ENCODE measurements at places on chromosomes 3 and 15.

GRCh38 chr3:64405211-64405835, 180.1 kb upstream of the PRICKLE2 start:
- no peak for ATAC-seq

- ATAC-seq, result peak; percentile 57
Observed at GRCh38 chr3:146222204-146223046, 28.5 kb downstream of the PLSCR4 start.

GRCh38 chr3:38354588-38355330, 8.2 kb downstream of the XYLB start:
- ATAC-seq, result no peak

- ATAC-seq, result no peak
Observed at GRCh38 chr15:24146251-24146650, 459.1 kb upstream of the NDN start.

- no peak for ATAC-seq
Observed at GRCh38 chr3:11220230-11220629, 52.0 kb upstream of the ATG7 start.

- no peak for ATAC-seq
Observed at GRCh38 chr15:68385240-68385561, 46.8 kb downstream of the ITGA11 start.

- ATAC-seq, result peak; percentile 34
Observed at GRCh38 chr15:92011611-92012367, 158.3 kb downstream of the SLCO3A1 start.

Data from gastroesophageal sphincter (tissue), 4 donors.